ENCODE measurements at places on chromosomes 2 and 18.

- no peak for DNase-seq
Observed at GRCh38 chr18:48785736-48786454, 164.9 kb downstream of the SMAD7 start.

GRCh38 chr18:23405636-23406035, 47.5 kb upstream of the RIOK3 start:
- DNase-seq = no peak

GRCh38 chr18:22827741-22828140, 105.4 kb upstream of the RBBP8 start:
- no peak for DNase-seq

GRCh38 chr2:127694986-127695385, 6.3 kb upstream of the SFT2D3 start:
- DNase-seq = no peak

DNA sequence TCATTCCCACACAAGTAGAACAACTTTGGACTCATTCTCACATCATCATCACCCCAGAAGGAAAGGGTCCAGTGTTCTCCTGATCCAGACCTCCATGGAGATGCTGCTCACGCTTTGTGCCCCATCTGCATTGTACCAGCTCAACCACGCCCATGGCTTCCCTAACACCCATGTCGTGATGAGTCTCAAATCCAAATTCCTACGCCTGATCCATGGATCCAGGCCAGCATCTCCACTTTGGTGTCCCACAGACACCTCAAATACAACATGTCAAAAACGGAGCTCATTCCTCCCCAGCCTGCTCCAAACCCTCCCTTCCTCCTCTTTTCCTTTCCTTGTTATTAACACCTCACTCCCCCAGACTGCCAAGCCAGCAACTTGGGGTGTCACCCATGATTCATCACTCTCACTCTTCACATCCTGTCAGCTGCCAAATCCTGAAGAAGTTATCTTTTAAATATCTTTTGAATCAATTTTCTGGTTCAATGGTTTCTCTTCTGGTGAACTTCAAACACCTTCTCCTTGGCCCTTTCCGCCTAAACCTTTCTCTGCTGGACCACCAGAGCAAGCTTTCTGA, 30.2 kb upstream of the FAM124B start:
- DNase-seq = no peak

DNA sequence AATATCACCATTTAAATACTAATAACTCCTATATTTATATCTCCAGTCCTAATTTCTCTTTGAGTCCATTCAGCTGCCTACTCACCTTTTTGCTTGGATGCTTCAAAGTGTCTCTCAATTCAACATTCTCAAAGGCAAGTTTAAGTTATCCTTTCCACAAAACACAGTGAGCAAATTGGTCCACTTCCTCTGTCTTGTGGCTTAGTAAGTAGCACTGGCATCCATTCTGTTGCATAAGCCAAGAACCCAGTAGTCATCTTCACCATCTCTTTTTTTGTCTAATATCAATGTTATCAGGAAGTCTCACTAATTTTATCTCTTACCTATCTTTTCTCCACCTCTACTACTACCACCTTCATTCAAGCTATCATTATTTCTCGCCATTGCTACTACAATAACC, 27.4 kb upstream of the IL1RL1 start:
- DNase-seq = no peak

Measured in AG04450 (cell line).